Forelimb muscle (tissue), 1 donor: ENCODE measurements at places on chromosomes 2 and 18. TPM values are rescaled to one million over a fixed set of nuclear protein-coding genes. Genes with fewer than 3 reads are reported as not detected.

GRCh38 chr2:44112096-44112495 lies 56.6 kb upstream of the PPM1B start:
- no peak for DNase-seq

DNA sequence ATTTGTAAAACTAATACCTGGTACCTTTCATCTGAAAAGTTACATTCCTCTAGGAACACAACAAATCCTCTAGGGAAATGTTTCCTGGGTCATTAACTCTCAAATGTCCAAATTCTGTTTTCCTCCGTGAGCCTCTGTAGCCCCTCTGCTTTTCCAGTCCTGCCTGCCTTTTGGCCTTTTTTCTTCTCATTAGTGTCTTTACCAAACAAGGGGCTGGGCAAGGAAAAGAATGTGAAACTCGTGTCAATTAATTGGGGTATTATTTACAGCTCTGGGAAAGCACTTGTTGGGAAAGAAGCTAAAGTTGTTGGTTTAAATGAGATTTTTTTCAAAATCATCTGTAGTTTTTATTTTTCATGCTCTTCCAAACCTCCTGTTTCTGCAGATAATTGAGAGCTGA lies 198.1 kb upstream of the NRP2 start:
- no peak for DNase-seq

GRCh38 chr2:68351997-68352396 lies 13.1 kb upstream of the PLEK start:
- no peak for DNase-seq

DNA sequence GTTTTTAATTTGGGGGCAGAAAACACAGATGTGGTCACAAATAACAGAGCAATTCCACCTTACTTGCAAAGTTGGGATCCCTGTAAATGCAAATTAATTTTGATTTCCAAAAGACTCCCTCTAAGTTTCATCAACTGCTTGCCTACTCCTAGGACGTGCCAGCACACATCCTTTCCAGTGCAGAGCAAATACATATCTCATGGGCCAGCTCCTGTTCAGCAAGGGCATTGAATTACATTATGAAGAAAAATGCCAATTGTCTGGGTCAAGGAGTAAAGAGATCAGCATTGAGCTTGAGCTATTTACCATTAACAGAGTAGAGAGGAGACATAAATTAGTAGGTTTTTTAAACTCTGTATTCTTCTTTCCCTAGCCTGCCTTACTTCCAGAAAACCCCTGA lies 18.8 kb downstream of the PID1 start:
- DNase-seq, result no peak

The SCYGR4 gene
- not detected for polyA plus RNA-seq

The LIMS4 gene
- polyA plus RNA-seq, result 3.8 TPM

DNA sequence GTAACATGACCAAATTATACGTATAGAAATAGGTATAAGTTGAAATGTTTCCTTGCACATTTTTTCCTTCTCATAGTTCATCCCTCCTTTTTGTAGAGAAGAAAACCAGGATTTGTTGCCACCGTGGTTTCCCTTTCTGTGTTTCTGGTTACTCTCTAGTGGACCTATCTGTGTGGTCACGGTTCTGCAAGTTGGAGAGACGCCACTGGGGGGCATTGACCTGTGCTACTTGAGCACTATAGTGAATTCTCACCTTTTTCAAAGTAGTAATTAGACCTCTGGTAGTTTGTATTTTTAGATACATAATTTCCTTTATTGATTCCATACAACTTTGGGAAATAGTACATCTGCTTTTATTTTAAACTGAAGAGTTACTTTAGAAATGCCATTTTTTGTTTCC lies 444.8 kb downstream of the PTPRM start:
- DNase-seq, result no peak

DNA sequence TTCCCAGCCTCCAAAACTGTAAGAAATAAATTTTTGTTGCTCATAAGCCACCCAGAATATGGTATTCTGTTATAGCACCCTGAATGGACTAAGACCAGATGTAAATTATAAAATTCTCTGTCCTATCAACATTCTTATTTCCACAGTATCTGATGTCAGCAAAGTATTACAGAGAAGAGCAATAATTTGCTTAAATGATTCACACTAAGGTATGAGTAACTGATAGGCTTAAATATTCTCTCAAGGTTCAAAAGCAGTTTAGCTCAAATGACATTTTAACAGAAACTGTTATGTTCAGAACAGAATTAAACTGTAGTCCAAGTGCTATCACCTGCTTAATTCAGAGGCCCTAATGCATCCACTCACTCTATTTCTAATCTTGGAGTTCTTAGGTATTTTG lies 12.8 kb downstream of the SESTD1 start:
- no peak for DNase-seq

GRCh38 chr2:21480162-21480561 lies 356.4 kb downstream of the TDRD15 start:
- DNase-seq, result no peak

- no peak for DNase-seq
These were observed 6.5 kb downstream of the PIAS2 start for GRCh38 chr18:46910856-46911255.
